ENCODE measurements at places on chromosomes 2 and 18.

GRCh38 chr2:142586693-142587580 is 290.5 kb upstream of the KYNU start:
- no peak for DNase-seq

- peak; percentile 30 for DNase-seq
Observed at GRCh38 chr2:182182436-182182835, 196.8 kb downstream of the PPP1R1C start.

DNA sequence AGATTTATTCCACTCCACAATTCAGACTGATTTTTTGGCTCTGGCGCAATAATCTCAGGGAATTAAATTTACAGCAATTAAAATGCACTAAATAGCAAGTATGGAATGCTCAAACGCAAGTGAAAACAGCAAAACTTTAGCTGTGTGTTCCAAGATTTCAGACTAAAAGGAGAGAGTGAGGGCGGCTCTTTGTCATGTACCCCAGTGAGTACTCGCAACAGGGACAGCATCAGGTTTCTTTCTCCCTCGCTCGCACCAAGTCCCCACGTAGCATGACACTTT is 1.1 kb downstream of the ROCK2 start:
- DNase-seq, result peak; percentile 29

GRCh38 chr2:102708847-102709559 is 52.8 kb upstream of the TMEM182 start:
- DNase-seq, result peak; percentile 45

GRCh38 chr2:148627224-148627623 is 17.3 kb upstream of the EPC2 start:
- DNase-seq, result no peak

- no peak for DNase-seq
Observed at GRCh38 chr2:118529908-118530599, 317.4 kb downstream of the EN1 start.

GRCh38 chr2:238898534-238899281 is 50.8 kb downstream of the TWIST2 start:
- DNase-seq, result no peak

DNA sequence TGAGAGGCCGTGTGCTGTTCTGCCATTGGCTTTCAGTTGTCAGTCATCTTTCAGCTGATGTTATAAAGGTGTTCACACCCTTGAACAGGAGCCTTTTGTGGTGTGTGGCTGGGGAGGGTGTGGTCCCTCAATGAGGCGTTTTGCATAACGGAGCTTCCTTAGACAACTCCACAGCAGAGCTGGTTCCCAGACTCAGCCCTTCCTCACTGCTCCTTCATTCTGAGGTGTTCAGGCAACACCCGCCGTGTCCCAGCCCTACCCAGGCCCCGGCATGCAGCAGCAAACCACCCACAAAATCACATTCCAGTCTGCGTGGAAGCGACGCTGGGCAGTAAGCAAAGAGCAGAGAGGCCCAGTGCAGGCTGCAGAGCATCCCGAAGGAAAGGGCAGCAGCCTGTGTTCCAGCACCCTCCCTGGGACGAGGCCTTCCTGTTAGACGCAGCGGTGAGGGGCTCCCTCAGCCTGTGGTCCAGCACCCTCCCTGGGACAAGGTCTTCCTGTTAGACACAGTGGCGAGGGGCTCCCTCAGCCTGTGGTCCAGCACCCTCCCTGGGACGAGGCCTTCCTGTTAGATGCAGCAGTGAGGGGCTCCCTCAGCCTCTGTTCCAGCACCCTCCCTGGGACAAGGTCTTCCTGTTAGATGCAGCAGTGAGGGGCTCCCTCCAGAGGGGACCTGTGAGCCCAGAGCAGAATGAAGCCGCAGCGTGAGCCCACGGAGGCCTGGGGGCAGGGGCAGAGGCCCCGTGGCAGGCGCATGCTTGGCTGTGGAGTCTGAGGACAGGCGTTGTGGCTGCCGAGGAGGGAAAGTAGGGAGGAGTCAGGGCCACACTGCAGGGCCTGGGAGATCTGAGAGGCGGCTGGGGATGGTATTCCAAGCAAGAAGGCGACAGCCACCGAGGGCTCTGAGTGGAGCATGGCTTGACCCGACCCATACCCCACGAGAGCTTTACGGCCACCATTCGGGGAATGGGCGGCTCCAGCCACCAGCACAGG is 201.8 kb upstream of the HDAC4 start:
- DNase-seq, result no peak

DNA sequence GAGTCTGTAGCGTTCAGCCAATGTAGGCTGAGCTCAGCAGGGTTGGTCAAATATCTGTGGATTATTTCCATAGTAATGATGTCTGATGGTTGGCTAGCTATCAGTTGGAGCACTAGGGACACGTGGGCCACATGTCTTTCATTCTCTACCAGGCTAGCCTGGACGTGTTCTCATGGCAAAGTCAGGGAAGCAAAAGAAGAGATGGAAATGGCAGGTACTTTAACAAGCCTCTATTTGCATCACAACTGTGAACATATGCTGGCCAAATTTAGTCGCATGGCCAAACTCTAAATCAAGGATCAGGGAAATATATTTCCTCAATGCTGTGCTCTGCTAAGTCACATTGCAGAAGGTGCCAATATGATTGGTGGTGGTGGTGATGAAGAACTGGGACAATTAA is 371.6 kb upstream of the CHST9 start:
- DNase-seq, result no peak

GRCh38 chr2:44496130-44496529 is 134.4 kb downstream of the CAMKMT start:
- no peak for DNase-seq

GRCh38 chr2:206176901-206177300 is 17.2 kb downstream of the EEF1B2 start:
- DNase-seq, result no peak

DNA sequence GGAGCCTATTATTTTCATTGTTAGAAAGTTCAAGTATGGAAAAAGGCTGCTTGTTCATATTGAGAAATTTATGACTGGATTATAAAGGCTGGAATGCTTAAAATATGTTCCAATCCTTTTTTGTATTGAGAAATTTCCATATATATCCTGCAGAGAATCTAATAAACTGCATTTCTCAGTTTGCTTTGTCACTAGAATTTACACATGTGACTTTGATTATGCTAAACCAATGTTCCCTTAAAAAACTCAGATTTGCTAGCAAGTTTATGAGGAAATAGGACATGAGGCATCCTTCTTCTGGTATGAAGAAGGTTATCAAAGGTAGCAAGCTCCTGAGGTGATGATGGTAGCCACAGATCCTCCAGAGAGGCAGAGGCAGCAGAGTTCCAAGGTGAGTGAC is 29.2 kb upstream of the DSEL start:
- no peak for DNase-seq

- DNase-seq, result peak; percentile 57
Observed at GRCh38 chr2:118748245-118748885, 99.1 kb downstream of the EN1 start.

- DNase-seq, result peak; percentile 18
Observed at GRCh38 chr2:24919506-24920097, 435 bp downstream of the ADCY3 start.

GRCh38 chr2:225156853-225157451 is 114.7 kb upstream of the DOCK10 start:
- DNase-seq, result peak; percentile 6

DNA sequence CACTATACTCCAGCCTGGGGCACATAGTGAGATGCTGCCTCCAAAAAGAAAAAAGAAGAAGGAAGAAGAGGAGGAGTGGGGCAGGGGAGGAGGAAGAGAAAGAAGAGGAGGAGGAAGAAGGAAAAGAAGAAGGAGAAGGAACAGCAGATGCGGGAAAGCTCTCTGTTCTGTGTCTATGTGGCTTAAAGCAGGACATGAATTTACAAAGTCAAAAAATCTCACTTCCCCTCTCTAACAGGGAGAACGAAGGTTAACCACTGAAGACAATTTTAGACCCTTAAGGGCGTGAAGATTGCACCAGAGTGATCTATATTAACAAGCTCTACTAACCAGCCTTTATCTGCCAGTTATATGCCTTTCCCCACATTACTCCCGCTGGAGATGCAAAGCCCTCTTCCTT is 258.9 kb downstream of the METTL4 start:
- DNase-seq, result no peak

GRCh38 chr2:128501006-128501690 is 182.5 kb upstream of the HS6ST1 start:
- no peak for DNase-seq

DNA sequence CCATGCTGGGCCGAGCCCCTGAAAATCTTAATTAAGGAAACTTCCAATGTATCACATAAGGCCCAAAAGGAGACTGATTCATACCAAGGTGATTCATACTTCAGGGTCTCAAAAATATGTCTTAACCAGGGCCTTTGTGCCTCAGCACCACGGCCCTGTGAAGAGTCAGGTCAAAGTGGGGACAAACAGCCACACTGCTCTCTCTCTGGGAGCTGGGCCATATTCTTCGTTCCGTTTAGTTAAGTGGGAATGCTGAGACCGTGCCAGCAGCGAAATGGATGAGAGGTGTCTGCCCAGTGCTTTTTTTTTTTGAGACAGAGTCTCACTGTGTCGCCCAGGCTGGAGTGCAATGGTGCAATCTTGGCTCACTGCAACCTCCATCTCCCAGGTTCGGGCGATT is 9.3 kb upstream of the PTMA start:
- DNase-seq, result no peak

DNA sequence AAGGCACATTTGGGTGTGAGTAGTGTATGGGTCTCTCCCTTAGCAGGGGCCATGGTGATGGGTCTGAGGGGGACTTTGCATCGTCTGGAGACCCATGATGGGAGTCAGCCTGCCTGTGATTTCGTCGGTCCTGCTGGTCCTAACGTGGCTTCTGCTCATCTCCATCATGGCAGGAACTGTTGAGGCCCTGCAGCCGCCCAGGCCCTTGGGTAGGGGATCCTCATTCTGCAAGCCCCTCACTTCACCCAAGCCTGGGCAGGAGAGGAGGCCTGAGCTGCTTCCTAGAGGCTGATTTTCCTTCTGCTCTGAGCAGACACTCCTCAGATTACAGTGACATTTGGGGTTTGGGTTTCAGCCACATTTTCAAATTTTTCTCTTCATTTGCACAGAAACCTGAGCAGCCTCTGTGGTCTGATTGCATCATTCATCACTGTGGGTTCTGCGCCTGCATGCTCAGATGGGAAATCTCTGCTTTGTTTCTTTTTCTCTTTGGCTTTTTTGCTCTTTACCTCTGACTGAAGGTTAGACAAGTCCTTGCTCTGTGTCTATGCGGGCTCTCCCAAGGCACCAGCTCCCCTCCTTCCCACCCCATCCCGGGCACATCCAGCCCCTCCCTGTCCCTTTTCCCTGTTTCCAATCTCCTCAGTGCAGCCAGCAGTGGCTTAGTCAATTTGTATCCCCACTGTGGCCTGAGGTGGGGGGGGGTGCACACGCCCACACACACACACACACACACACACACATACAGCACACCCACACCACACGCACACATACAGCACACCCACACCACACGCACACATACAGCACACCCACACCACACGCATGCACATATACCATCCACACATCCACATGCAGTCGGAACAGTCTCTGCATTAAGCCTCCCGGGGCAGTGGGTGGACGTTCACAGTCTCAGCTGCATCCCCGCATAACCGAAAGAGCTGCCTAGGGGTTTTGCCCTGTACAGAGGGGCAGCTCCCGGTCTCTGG is 305.4 kb upstream of the HS6ST1 start:
- peak; percentile 95 for DNase-seq

GRCh38 chr2:233385489-233386044 is 31.3 kb downstream of the DGKD start:
- no peak for DNase-seq

DNA sequence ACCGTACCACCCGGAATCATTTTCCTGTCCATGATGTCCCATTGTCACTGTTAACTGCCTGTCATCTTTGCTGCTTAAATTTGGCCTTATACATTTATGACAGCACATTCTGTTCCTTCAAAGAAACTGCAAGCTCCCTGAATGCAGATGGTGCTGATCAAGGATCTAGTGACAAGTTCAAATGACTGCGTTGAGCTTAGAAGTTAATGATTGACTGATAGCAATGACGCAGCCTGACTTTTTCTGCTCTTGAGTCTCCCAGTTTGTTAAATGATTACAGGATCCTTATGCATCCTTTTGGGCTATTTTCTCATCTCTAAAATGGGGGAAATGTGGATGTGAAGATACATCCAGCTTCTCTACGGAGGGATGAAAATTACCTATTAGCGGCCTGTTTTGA is 159.0 kb downstream of the DCC start:
- no peak for DNase-seq

GRCh38 chr2:120204022-120204405 is 19.2 kb downstream of the TMEM185B start:
- no peak for DNase-seq

DNA sequence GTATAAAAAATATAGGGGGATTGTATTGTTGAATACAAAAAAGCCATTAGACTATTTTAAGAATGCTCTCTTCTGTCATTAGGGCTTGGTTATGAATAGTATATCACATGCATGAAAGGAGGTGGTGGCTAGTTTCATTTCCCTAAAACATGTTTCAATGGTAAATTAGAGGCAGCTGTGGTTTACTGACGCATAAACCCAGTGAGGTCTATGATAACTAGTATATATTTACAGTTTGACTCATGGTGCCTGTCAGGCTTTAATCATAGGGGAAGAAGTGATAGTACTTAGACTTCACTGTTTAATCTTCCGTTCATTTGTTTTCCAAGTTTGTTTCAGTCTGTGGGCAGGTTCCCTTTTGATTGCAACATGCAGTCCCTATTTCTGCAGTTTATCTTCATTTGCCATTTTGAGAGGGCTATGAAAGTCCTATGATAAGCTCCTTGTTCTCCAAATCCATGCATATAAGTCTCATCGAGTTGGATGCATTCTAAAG is 55.1 kb upstream of the MAP4K3 start:
- peak; percentile 98 for DNase-seq

DNA sequence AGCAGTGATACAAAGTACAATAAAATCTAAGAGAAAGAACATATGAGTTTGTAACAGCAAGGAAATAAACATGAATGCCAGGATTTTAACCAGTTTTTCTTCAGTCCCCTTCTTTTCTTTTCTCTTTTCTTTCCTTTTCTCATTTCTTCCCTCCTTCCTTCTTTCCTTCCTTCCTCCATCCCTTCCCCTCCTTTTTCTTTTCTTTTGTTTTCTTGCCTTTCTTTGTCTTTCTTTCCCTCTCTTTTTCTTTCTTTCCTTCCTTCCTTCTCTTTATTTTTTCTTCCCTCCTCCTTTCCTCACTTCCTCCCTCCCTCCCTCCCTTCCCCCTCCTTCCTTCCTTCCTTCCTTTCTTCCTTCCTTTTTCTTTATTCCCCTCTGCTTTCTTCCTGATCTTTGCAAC is 142.8 kb upstream of the SYT4 start:
- DNase-seq, result no peak

DNA sequence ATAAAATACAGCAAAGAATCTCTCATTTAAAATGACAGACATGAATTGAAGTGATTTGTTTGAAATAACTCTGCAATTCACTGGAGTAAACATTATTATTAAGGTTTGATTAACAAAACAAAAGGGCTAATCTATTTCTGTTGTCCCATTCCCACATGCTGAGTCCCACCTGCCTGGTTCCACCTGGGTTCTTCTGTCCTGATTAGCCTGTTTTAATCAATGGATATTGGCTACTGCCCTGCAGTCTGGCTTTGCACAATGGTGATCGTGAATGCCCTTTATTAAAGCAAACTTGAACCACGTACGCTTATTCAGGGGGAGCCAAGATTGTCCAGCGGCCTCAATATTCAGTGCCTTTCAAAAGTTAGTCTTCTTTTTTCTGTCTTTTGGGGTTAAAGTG is 72.8 kb upstream of the CDH19 start:
- DNase-seq, result no peak

- peak; percentile 27 for DNase-seq
Observed at GRCh38 chr2:151826737-151827157, 1.5 kb downstream of the ARL5A start.

Measured in iris pigment epithelial cell (primary cell).